ENCODE measurements at places on chromosomes 3 and 15.

DNA sequence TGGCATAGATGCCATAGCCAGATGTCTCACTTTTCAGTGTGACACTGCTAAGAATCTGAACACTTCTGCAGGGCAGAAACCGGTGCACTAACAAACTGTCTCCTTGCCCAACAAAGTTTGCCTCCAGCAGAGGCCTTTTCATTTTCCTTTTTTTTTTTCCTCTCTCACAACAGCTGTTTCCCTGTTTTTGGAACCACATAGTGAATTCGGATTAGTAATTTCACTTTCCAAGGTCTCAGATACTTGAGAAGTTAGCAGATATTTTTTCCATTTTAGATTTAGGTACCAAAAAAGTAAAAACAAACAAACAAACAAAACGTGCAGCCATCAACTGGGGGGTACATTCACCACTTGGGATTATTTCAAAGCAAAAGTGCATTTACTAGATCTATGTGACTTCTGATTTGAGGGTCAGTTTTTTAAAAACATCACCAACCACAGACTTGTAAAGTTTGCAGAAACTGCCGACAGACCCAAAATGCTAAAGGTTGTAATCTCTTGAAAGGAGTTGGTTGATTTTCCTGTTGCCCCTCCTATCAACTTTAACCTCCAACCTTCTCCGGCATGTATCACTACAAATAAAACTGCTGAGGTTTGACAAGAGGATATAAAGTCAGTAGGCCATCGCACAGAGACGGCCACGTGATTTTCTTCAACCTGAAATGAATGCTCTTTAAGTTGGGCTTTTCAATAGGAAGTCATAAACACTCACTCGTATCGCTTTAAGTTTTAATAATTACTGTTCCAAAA, 169.1 kb downstream of the CDIN1 start:
- DNase-seq: no peak

GRCh38 chr15:44542596-44542995, 5.6 kb downstream of the EIF3J start:
- no peak for DNase-seq

- DNase-seq: no peak
Observed at GRCh38 chr3:159837725-159838124, 150.9 kb upstream of the IL12A start.

GRCh38 chr15:72155003-72155621, 36.9 kb downstream of the SENP8 start:
- DNase-seq: no peak

- no peak for DNase-seq
Observed at GRCh38 chr3:7913283-7913682, 588.3 kb upstream of the LMCD1 start.

GRCh38 chr15:78343276-78344060, 3.3 kb downstream of the CRABP1 start:
- no peak for DNase-seq

DNA sequence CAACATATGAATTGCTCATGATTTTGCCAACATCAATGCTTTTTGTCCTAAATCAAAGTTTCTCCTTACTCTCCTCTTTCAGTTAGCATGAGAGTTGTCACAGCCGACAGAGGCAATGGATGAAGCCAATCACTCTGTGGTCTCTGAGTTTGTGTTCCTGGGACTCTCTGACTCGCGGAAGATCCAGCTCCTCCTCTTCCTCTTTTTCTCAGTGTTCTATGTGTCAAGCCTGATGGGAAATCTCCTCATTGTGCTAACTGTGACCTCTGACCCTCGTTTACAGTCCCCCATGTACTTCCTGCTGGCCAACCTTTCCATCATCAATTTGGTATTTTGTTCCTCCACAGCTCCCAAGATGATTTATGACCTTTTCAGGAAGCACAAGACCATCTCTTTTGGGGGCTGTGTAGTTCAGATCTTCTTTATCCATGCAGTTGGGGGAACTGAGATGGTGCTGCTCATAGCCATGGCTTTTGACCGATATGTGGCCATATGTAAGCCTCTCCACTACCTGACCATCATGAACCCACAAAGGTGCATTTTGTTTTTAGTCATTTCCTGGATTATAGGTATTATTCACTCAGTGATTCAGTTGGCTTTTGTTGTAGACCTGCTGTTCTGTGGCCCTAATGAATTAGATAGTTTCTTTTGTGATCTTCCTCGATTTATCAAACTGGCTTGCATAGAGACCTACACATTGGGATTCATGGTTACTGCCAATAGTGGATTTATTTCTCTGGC, 2.5 kb downstream of the OR4F6 start:
- DNase-seq: no peak

- no peak for DNase-seq
Observed at GRCh38 chr15:61146931-61147230, 82.2 kb downstream of the RORA start.

DNA sequence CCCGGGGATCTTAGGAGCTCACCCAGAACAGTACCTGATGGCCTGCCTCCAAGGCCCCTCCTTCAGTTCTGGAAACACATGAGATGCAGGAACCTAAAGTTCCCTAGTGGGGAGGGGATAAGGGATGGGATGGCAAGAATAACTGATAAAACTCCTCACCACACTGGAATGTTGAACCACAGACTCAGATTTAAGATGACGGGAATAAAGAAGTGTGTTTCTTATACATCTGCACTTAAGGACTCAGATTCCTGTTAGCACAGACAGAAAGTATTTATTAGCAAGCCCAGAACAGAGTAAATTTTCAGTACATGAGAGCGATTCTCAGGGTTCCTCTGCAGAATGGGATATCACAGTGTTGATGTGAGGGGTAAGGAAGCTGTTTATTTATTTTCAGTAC, 245.2 kb downstream of the TLE3 start:
- DNase-seq: no peak

DNA sequence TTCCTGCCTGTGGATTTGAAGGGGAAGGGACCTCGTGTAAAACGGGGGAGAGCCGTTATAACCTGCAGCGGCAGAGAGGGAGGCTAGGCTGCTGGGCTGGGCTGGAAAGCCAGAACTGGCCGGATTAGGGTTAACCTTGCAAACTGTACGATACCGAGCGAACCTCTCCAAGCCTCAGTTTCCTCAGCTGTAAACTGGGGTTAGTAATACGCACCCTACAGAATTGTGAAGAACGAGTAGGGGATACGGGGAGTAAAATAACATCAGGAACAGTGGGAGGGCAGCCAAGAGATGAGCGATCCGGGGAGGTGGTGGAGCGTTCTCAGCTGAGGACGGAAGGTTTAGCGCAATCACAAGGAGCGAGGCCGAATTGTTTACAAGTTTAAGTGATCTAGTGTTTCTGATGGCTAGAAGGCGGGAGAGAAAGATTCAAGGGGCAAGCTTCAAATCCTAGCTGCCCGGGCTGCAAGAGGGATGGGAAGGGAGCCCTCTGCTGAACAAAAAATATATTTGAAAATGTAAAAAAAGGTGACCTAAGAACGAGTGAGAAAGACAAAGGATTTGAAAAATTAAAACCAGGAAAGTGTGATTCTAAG, 768 bp upstream of the SEMA5B start:
- DNase-seq: no peak

- DNase-seq: no peak
Observed at GRCh38 chr3:182384221-182384620, 409.1 kb upstream of the ATP11B start.

GRCh38 chr3:152258448-152259393, 10.0 kb upstream of the MBNL1 start:
- DNase-seq: no peak

DNA sequence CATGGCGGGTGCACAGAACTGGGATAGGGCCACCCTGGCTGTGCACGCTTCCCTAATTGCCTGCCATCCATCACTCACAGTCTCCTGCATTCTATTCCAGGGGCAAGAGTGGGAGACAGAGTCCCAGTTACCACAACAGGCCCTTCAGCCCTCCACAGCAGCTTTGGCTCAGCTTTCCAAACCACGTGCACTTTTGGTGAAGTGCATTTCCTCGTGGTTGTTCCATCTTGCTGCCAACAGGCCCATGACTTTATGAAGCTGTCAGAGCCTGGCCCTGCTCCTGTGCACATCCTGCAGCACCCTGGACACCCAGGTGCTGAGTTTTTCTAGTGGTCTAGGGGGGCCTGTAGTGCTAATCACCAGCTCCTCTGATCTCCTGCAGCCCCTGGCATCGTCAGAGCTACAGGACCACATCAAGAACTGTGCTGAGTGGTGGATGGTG, 110.2 kb downstream of the ADCY5 start:
- DNase-seq: no peak

DNA sequence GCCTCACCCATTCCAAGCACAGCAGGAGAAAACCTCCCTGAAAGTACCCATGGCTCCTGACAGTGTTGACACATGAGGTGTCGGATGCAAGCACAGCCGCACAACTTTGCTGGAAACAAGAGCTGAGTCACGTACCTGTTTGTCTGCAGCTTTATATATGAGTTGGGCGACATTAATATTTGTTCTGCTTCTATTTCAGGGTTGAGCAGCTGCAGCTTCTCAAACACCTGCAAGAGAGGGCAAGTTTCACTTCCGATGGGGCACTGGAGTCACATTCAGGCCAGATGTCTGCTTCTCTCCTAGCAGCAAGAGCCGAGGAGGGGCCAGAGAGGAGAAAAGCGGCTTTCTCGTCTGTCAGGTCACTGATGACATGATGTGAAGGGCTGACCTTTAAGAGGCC, 88.0 kb downstream of the NUP210 start:
- DNase-seq: no peak

DNA sequence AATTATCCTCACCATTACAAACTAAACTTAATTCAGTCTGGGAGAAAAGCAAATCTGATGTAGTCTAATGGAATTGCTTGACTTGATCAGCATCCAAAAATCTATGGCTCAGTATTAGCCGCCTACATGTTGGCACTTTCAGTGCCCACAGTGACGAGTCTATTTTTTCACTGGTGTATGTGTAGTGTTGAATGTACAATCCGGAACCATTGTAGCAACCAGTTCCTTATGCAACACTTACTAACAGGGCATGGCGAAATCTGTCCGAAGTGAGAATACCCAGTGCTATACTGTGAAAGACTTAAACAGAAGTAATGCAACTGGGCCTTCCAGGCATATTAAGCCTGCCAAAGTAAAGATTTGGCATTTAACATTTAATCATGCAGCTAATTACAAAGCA, 18.6 kb downstream of the LRRN1 start:
- no peak for DNase-seq

- no peak for DNase-seq
Observed at GRCh38 chr15:71473751-71474150, 336.6 kb upstream of the NR2E3 start.

DNA sequence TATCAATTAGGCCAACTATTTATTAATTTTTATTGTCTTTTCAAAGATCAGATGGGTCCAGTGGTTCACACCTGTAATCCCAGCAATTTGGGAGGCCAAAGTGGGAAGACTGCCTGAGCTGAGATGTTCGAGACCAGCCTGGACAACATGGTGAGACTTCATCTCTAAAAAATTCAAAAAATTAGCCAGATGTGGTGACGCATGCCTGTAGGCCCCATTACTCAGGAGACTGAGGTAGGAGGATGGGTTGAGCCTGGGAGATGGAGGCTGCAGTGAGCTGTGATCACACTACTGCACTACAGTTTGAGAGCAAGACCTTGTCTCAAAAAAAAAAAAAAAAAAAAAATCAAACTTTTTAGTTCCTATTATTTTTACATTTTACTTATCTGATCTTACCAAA, 8.2 kb downstream of the AP3S2 start:
- no peak for DNase-seq

DNA sequence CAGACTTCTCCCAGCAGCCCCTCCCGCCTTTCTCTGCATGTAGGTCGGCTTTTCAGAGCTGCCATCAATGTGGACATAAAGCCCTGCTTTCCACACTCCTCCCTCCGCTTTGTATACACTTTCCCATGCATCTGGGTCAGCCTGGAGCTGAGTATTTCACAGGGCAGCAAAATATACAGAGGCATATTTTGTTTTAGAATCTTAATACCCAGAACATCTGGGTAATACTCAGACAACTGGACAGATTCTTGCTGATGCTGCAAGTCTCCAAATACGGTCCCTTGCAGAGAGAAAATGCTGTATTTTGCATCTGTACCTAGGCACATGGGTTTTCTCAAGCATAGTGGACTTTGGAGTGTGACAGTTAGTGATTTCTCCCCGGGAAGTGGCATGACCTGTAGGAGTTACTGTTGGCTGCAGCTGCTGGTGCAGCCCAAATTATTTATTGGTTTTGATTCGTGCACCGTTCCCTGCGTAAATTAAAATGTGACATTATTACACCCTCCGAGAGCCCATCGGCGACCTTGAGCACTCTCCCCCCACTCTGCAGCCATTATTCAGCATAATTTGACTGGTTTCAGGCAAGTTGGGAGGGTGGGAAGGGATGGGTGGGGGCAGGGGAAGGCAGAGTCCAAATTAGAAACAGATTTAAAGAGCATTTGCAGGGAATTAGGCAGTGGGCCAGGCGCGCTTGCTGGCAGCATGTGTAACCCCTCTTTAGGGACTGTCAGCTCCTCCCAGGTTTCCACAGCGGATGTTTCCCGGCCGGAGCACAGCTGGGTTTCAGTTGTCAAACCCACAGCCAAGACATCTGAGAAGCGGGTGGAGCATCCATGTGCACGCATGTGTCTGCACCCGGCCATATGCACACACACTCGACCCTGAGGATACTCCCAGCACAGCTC, 100.8 kb downstream of the CPN2 start:
- no peak for DNase-seq

DNA sequence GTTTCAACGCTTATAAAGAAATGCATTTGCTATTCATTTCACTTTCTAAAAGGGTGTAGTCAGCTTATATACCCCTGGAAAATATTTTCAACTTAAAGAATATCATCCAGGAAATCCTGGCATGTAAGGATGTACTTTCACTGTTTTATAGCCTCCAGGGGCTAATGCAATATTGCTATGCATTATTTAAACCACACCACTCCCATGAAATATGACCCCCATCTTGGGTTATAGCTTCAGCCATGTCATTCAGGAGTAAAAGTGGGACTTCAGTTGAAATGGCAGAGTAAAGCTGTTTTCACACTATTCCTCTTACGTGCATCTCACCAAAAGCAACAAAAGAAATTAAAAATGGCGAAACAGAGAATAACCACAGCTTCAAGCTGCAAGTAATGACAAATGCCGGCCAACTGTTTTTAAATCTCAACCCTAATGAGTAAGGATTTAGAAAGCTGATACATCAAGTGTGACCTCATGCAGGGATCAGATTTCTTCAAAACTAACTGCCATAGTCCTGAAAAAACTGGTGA, 84.5 kb downstream of the COL6A6 start:
- DNase-seq: no peak

Data from stimulated activated CD4-positive, alpha-beta T cell treated with anti-CD3 and anti-CD28 coated beads, TNF-alpha, amount 100 ng/mL, for 4 hours (primary cell).